ENCODE measurements at places on chromosomes 6 and 20.

DNA sequence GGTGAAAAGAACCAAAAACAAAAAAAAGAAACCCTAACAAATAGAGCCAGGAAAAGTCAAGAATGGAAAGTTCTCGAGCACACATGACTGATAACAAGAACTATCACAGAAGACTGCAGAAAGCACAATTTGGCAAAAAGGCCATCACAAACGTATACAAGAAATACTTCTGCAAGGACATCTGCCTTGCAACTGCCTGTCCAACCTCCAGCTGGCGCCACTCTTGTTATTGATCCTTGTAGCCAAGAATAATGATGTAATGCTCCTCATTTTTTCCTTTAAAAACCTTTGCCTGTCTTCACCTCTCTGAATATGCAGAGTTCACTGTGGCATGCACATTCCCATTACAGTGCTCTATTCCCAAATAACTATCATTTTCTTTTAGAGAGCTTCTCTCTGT is 87.9 kb upstream of the BMP5 start:
- DNase-seq = no peak

DNA sequence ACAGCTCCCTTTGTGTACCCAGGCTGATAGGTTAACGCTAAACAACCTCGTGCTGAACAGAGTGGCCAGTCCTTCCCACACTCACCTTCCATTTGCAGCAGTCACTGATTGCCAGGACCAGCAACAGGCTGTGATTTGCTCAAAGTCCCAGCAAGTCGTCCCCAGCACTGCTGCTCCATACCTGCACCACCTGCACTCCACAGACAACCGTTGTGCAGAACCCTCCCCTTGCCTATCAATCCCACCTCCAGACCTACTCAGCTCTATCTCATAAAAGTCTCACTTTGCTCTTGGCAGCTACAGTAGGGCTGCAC is 43.1 kb upstream of the SCML4 start:
- DNase-seq = no peak

DNA sequence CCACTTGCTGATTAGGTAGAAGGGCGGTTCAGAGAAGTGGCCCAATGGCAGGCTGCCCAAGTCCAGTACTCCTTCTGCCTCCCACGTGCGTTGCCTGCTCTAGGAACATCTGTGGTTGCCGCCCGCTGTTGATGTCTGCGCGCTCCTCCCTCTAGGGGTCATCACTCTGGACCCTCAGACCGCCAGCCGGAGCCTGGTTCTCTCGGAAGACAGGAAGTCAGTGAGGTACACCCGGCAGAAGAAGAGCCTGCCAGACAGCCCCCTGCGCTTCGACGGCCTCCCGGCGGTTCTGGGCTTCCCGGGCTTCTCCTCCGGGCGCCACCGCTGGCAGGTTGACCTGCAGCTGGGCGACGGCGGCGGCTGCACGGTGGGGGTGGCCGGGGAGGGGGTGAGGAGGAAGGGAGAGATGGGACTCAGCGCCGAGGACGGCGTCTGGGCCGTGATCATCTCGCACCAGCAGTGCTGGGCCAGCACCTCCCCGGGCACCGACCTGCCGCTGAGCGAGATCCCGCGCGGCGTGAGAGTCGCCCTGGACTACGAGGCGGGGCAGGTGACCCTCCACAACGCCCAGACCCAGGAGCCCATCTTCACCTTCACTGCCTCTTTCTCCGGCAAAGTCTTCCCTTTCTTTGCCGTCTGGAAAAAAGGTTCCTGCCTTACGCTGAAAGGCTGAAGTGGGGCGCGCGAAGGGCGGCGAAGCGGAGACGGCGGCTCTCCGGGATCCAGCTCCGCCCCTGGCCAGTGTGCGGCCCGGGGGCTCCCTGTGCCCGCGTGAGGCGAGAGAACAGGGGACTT is 8.5 kb downstream of the TRIM15 start:
- DNase-seq = no peak

DNA sequence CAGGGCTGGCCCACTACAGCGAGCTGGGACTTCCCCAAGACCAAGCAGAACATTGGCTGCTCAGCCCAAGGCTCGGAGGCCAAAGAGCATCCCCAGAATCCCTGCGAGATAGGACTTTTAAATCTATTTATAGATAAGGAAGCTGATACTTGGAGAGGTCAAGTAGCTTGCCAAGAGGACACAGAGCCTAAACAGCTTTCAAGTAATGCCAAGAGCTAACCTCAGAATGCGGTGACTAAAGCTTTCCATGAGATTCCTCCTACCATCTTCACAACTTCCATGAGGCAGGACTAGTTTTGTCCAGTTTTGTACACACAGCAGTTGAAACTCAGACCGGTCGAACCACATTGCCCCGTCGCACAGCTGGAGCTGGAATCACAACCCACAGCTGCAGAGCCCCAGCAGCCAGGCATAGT is 168.1 kb upstream of the TOP1 start:
- DNase-seq = no peak

DNA sequence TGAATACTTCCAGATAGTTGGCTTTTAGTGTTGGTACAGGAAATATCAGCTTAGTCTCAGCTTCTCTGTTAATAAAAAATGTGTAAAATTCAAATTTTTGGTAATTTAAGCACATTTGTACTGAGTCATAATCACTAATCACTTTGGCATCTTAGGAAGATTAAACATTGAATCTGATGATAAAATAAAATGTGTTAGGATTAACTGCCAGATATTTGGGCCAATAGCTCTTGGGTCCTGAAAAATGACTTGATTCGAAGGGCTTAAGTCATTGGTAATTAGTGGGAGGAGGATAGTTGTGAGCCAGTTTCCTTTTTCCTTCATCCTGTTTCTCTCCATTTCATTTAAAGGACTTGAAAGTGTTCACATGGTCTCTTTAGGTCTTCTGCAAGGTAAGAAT is 426.1 kb downstream of the RFPL4B start:
- no peak for DNase-seq

- no peak for DNase-seq
Measured at GRCh38 chr6:35371494-35372262, 29.3 kb downstream of the PPARD start.

All from left renal pelvis (tissue), 4 donors.